ENCODE measurements at places on chromosomes 7 and 10.
A peak's percentile ranks its signal among the peaks of the same experiment; 100 is the strongest.

- no peak for DNase-seq
Observed at GRCh38 chr7:39810204-39810642, 139.8 kb upstream of the CDK13 start.

DNA sequence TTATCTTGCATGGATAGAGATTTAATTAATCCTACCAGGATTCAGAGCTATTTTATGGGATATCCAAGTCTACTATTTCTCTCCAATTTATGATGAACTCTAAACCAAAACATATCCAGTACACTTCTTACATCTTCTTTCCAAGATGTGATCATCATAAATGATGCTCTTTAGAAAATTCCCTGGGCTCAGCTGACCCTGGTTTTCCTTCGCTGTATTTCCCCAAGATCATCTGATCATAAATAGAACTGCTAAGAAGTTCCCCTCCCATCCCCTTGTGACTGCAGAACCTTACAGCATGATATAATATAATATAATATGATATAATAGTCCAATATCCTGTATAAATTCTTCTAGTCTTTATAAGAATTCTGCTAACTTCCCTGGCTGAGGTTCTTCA lies 114.6 kb upstream of the LYZL2 start:
- no peak for DNase-seq

DNA sequence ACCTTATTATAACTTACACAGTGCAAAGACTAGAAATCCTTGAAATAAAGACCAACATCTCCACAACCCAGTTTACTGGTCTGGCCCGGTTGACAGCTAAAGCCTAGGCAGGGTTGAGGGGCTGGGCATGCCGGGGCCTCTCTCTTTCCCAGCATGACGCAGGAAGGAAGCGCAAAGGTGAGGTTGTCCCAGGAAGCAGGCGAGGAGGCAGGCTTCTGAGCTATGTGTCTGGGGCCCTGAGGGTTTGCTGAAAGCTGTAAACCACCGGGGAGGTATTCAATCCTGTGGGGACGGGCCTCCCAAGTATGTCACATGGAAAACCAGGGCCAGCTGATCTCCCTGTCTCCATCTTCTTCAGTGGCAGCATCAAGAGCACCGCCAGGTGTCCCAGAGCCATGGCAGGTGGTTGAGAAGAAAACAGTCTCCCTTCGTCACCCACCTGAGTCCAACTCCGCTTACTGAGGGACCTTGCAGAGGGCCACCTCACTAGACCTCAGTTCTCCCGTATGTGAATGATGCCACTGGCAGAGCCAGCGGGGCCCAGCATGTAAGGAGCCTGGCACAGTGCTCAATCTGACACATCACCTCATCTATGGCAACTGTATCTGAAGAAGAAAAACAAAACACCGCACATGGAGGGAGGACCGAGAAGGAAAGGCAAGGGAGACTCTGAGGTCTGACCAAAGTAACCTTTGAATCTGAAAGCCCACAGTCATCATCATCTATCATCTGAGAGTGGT lies 49.5 kb downstream of the FAM53B start:
- DNase-seq: no peak

GRCh38 chr7:7439564-7439963 lies 96.1 kb downstream of the COL28A1 start:
- DNase-seq: peak; percentile 28

DNA sequence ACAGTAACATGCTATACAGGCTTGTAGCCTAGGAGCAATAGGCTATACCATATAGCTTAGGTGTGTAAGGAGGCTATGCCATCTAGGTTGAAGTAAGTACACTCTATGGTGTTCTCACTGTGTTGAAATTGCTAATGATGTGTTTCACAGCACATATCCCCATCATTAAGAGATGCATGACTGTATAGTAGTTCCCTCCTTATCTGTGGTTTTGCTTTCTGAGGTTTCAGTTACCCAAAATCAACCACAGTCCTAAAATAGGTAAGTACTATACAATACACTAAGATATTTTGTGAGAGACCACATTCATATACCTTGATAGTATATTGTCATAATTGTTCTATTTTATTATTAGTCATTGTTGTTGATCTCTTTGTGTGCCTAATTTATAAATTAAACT lies 12.7 kb downstream of the FZD1 start:
- no peak for DNase-seq

DNA sequence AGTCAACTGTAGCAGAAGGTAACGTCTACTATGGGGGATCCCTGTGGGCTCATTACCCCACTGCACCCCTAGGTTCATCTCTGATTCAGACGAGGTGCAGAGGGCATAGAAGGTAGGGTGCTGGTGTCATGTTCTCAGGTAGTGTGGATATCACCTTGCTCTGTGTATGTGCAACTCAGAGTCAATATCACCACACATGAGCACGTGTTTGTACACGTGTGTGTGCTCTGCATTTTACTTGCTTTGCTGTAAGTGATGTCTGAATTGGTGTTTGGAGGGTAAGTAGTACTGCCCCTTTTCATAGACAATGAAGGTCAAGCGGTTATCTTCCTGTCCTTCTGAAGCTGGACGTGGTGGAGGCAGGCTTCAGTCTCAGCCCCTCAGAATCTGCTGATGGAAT lies 10.4 kb downstream of the DMBT1 start:
- no peak for DNase-seq

- DNase-seq: no peak
Observed at GRCh38 chr7:64774204-64774842, 19.9 kb upstream of the ZNF138 start.

DNA sequence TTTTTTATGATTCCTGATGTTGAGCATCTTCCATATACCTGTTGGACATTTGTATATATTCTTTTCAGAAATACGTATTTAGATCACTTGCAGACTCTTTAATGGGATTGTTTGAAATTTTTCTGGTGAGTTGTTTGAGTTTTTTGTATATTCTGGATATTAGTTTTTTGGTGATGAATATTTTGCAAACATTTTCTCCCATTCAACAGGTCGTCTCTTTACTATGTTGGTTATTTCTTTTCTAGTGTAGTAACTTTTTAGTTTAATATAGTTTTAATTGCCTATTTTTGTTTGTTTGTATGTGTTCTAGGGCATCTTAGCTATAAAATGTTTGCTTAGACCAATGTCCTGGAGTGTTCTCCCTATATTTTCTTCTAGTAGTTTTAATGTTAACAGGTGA lies 72.7 kb downstream of the ZWINT start:
- DNase-seq: no peak

GRCh38 chr10:80199828-80200227 lies 5.5 kb downstream of the ANXA11 start:
- peak; percentile 95 for DNase-seq

- no peak for DNase-seq
Observed at GRCh38 chr7:152702-153391, 39.5 kb upstream of the FAM20C start.

- DNase-seq: peak; percentile 44
Observed at GRCh38 chr10:125201108-125201524, 40.8 kb upstream of the CTBP2 start.

GRCh38 chr10:26310361-26310760 lies 93.8 kb downstream of the GAD2 start:
- DNase-seq: no peak

DNA sequence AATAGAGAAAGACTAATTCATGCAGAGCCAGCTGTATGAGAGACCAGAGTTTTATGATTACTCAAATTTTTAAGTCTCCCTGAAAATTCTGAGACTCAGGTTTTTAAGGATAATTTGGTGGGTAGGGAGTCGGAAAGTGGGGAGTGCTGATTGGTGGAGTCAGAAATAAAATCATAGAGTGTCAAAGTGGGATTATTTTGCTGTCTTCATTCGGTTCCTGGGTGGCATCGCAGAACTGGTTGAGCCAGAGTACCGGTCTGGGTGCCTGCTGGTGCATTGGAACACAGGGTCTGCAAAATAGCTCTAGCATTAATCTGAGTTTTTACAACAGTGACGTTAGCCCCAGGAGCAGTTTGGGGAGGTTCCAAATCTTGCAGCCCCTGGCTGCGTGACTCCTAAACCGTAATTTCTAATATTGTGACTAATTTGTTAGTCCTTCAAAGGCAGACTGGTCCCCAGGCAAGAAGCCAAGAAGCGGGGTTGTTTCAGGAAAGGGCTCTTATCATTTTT lies 32.4 kb downstream of the GPRIN2 start:
- DNase-seq: peak; percentile 99

GRCh38 chr7:121269798-121270197 lies 59.0 kb upstream of the WNT16 start:
- DNase-seq: no peak

GRCh38 chr7:114141415-114141814 lies 222.6 kb upstream of the PPP1R3A start:
- no peak for DNase-seq

DNA sequence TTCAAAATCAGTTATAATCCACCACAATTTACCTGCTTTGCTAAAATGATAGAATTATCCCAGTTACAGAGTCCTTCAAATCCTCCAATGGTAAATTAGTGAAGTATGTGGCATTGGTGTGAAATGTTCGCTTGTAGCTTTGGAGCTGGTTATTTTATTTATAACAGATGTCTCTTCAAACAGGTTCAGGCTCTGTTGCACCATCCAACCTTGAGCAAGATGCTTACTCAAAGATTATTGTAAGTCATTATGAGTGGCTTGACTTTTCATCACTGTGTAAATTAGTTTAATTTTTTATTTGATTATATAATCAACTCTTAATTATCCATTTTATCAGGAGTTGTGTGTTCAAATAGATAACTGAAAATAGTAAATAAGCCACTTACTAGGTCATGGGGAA lies 99.4 kb downstream of the BTRC start:
- DNase-seq: no peak

- DNase-seq: no peak
Observed at GRCh38 chr7:25881317-25882037, 270.5 kb upstream of the NFE2L3 start.

DNA sequence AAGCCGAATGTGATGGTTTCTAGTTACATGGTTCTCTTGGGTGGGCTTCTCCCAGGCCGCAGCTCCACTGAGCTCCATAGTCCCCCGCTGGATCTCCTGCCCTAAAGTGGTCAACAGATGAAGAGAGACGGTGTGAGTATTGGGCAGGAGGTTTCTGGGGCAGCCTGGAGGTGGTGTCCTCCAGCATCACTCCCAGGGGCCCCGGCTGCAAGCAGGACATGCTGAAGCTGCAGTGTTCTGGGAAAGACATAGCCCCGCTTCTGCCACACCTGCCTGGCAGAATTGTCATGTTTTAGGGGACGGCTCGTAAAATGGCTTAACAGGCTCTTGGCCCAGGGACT lies 40.4 kb downstream of the CALML3 start:
- DNase-seq: no peak

DNA sequence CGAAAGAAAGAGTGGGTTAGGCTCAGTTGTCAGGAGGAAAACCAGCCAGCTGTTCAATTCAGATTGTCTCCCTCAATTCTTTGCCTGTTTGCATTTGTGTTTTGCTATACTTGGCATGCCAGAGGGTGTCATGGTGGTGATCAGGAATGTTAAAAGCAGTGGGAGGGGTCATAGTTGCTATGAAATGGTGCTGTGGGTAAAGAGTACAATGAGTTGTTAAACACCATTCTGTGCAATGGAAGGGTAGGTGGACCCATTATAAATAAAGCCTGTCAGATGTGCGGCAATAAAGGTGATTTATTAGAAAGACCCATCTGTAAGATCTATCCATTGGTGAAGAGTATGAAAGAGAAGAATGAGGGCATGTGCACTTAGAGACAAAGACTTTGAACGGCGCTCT lies 82.2 kb downstream of the MRPL32 start:
- DNase-seq: no peak

DNA sequence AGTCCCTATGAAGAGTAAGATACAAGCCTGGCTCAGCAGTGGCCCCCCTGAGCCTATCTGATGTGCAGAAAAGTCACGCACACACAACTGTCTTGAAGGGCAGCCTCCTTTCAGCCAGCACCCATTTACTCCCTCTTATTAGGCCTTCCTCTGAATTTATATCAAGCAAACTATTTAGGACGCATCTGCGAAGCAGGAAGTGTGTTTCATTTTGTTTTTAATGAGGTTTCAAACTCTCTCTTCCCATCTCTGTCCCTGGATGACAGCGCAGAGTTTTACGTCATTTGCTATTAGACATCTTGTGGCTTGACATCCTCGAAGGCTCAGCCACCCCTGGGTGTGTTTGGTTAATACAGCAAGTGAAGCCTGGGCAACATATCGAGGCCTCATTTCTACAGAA lies 79.5 kb downstream of the CUX1 start:
- DNase-seq: no peak

DNA sequence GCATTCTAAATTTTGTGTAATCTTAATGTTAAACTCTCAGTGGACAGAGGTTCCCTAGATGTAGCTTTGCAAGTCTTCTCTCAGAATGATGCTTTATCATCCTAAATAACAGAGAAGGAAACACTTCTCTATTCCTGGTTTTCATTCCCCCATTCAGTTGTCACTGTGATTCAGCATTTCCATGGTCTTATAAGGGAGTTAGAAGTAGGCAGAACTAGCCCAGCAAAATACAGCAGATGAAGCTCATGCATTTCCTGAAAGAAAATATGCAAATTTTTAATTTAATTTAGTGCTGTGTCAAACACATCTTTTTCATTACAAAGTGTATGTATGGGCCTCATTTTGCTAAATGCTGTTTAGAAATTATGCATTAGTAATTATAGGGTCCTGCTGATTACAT lies 70.1 kb downstream of the ITPRID1 start:
- DNase-seq: no peak

- DNase-seq: peak; percentile 70
Observed at GRCh38 chr10:14605231-14605925, 169.3 kb downstream of the FAM107B start.

DNA sequence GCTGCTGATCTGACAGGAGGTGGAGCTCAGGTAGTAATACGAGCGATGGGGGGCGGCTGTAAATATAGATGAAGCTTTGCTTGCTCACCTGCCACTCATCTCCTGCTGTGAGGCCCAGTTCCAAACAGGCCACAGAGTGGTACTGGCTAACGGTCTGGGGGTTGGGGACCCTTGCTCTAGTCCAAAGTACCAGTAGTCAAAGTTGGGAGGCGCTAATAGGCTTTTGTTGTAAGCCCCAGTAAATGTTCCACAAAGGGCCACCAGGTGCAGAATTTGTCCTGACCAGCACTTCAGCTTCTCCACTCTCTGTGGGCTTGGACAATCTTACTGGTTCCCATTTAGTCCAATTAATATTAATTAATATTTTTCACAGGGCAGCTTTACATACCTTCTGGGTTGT lies 206.6 kb downstream of the ACTR3B start:
- DNase-seq: no peak

- peak; percentile 58 for DNase-seq
Observed at GRCh38 chr7:107047902-107048782, 3.6 kb downstream of the PRKAR2B start.

GRCh38 chr7:47355684-47356083 lies 226.2 kb downstream of the TNS3 start:
- DNase-seq: no peak

Measured in EH (cell line).